ENCODE measurements at places on chromosomes 1 and 21. TPM values are rescaled to one million over a fixed set of nuclear protein-coding genes. Genes with fewer than 3 reads are reported as not detected.

GRCh38 chr1:3735027-3735681 lies 17.1 kb upstream of the CCDC27 start:
- DNase-seq, result no peak

- DNase-seq, result no peak
Observed at GRCh38 chr1:175394739-175395138, 202.2 kb upstream of the KIAA0040 start.

DNA sequence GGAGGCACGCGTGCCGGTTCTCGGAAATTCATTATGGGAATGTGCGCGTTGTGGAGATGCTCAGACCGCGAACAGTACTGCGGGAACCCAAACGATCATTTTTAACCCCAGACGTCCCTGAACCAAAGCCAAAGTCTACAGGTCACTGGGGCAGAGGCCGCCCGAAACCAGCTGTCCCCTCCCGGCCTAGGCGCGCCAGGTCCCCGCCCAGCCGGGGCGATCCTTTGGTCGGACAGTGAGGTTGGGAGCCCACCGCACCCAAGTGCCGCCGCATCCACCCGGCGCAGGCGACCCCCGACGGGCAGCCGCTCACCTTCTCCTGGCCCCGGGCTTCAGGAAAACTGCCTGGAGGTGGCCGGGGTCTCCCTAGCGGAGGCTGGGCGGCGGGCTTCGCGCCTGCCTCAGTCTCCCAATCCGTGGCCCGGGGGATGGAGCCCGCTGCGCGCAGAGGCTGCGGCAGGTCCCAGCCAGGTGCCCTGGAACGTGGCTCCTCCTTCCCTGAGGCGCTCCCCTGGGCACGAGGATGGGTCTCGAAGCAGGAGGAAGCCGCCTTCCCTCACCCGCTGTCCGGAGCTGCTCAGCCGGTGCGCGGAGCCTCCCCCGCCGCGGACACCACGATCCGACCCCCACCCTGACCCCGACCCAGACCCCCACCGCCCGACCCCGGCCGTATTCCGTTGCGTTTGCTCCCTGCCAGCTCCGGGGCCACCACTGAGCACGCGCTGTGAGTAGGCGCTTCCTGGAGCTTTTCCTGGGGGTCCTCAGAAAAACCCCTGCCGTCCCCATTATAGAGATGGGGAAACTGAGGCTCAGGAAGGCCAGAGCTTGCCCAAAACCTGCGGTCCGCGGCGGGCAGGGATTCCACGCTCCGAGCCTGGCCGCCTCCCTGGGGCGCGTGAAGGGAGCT lies 8.1 kb upstream of the SLX9 start:
- no peak for DNase-seq

GRCh38 chr1:198499588-198499987 lies 40.9 kb downstream of the ATP6V1G3 start:
- DNase-seq, result no peak

DNA sequence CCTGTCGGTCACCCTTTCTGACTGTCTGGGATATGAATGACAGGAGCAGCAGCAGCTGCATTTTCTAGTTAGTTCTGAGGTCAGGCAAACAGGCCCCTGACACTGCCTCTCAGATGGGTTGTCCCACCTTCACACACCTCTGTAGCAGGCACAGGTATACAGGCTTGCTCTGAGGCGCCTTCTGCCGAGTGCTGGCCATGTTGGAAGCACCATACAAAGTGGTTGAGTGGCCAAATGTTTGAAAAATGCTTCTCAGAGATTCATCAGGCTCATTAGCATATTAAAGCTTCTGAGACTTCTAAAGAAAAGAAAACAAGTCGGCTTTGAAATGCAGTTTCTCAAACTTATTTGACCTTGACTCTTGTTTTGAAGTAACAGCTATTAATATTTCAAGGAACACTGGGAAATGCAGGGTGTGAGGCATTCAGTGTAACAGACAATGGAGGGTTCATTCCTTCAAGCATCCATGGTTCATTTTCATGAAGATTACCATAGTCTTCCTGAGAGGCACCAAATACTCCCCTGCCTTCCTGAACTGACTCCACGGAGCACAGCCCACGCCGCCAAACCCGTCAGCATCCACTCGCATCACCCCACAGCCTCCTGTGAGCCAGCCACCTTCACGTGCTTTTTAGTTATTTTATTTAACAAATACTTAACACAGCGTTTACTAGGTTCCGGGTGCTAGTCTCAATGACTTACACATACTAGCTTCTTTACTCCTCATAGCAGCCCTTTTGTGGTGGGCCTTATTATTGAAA lies 81.8 kb downstream of the KCNN3 start:
- no peak for DNase-seq

Gene NAV1
- 41.0 TPM for total RNA-seq

Gene RHEX
- total RNA-seq, result not detected

- DNase-seq, result no peak
Observed at GRCh38 chr1:55212349-55213150, 2.6 kb downstream of the USP24 start.

Gene SH3BGR
- 4.8 TPM for total RNA-seq

DNA sequence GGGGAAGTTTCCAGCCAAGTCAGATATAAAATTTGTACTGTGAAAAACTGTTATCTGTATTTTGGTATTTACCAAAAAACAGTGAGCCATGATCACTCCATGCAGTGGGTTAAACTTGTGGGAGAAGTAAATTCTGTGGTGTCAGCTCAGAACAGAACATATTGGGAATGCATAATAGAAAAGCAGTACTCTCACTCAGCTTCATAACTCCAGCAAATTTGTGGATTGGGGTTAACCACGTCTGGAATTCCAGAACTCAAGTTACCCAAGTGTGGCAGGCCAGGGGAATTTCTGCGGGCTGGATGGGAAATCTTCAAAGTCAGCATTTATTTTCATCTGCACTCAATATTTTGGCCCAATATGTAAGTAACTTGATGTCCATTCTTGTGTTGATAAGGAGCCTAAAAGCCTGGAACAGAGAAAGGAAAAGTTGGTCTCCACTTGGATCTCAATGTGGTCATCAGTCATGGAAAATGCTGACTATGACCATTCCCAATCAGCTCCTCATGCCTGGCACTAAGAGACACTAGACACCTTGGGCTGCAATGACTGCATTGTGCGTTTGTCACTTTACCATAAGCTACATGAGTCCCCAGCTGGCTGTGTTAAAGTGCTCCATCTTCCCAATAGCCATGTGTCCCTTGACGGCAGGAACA lies 39.1 kb upstream of the ENAH start:
- DNase-seq, result no peak

Gene SASS6
- 13.6 TPM for total RNA-seq

DNA sequence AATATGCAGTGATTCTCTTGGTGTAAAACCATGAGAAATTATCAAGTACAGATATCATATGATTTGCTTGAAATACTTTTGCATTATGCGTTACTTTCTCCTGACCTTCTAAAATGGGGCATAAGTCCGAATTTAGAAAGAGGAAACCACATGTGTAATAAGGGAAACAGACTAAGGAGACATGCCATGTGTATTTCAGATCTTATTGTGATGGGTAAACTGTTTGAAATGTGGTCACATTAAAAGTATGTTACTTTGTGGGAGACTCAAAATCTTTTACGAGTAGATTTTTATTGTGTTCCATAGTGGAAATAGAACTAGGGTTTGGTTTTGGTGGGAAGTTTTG lies 173.0 kb downstream of the NFIA start:
- no peak for DNase-seq
